ENCODE measurements at places on chromosomes 13 and 19. TPM values are rescaled to one million over a fixed set of nuclear protein-coding genes. Genes with fewer than 3 reads are reported as not detected.
A peak's percentile ranks its signal among the peaks of the same experiment; 100 is the strongest.

ZNF569 gene
- 15.7 TPM for polyA plus RNA-seq

COX6B2 gene
- 0.35 TPM for polyA plus RNA-seq

RFPL4A gene
- polyA plus RNA-seq, result not detected

TEX101 gene
- not detected for polyA plus RNA-seq

FUT6 gene
- 0.79 TPM for polyA plus RNA-seq

TRPM4 gene
- 20.0 TPM for polyA plus RNA-seq

NLRP12 gene
- 0.40 TPM for polyA plus RNA-seq

UBE2L5 gene
- 0.81 TPM for polyA plus RNA-seq

KASH5 gene
- not detected for polyA plus RNA-seq

HIF3A gene
- polyA plus RNA-seq, result 194 TPM

KIRREL2 gene
- polyA plus RNA-seq, result 2.3 TPM

CPB2 gene
- polyA plus RNA-seq, result 0.13 TPM

GPR18 gene
- polyA plus RNA-seq, result 0.32 TPM

- DNase-seq, result no peak
These were observed 2.5 kb downstream of the HDGFL2 start for GRCh38 chr19:4474514-4475022.

DNA sequence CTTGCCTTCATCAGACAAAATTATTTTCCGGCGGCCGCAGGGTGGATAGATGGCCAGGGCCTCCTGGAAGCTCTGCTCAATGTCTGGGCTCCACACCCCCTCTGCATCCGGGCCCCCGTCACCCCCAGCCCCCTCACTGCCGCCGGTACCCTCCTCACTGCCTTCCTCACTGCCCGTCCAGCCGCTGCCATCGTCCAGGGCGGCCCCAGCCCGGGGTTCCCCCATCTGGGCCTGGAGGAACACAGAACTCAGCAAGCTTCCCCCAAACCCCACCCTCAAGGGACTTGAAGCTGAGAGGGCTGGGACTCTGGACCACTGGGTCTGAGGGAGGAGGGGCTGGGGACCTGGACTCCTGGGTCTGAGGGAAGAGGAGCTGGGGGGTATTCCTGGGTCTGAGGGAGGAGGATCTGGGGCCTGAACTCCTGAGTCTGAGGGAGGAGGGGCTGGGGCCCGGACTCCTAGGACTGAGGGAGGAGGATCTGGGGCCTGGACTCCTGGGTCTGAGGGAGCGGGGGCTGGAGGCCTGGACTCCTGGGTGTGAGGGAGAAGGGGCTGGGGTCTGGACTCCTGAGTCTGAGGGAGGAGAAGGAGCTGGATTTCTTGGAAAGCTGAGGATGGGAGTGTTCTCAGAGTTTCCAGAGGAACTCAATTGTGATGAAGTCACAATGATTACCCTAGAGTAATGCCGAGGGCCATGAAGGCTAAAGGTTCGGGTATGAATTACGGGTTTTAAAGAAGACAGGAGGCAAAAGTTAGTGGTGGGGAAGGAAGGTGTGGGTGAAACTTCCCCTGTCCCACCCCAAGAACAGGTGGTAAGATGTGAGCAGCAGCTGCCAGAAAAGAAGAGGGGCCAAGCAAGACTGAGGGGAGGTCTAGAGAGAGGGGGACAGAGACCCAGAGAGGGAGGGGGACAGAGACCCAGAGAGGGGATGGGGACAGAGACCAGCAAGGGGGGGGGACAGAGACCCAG, 2.1 kb downstream of the TEAD2 start:
- no peak for DNase-seq

- no peak for DNase-seq
These were observed 815.9 kb downstream of the SLITRK6 start for GRCh38 chr13:84983321-84983720.

DNA sequence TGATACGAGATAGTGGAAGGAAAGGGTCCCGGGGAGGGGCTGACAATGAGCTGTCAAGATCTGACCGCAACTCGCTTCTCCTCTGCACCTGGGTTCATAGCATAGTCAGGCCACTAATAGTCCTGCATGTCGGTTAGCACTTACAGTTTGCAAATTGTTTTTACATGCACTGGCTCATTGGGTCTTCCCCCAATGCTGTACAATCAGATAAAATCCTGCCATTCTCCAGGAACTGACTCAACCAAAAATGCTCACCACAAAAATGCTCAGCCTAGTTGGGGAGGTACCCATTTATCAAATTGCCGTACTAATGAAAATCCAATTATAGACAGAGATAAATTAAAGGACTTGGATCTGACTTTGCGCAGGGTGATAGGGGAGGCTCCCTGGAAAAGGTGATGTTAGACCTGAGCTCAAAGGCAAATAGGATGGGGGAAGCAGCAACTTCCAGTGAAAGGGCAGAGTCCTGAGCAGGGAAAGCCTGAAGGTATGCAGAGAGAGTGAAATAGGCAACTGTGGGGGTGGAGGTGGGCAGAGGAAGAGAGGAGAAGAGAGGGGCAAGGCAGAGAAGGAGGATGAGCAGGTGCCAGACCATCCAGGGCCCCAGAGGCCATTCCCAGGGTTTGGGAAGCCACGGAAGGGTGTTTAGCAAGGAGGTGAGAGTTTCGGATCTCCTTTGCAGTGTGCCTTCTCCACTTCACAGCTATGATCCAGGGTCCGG, 326.1 kb upstream of the TSHZ3 start:
- DNase-seq, result no peak

DNA sequence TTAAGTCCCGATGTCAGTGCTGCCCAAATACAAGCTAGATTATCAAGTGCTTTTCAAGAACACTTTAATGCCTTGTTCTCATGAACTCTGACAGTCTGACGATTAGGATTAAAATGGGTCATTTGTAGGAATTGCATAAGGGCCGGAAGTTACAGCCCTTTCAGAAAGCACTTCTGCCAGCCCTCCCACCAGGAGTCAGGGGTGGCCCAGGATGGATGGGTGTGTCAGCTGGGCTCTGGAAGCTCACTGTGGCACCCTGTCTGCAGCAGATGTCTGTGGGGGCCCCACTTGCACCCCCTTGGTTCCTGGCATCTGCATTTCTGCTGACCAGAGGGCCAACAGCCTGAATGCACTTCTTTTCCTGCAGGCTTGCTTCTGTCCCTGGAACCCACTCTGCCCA, 712.7 kb downstream of the UQCRFS1 start:
- DNase-seq, result no peak

DNA sequence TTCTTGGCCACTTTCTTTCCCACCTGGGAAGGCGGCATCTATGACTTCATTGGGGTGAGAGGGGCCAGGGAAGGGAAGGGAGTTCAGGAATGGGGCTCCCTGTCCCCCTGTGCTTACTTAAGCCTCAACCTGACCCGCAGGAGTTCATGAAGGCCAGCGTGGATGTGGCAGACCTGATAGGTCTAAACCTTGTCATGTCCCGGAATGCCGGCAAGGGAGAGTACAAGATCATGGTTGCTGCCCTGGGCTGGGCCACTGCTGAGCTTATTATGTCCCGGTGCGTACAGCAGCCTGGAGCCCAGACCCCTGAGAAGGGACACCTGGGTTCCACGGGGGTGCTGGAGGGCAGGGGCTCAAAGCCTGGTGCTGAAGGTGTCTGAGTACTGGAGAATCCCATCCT, 1.1 kb downstream of the TMEM147 start:
- no peak for DNase-seq

DNA sequence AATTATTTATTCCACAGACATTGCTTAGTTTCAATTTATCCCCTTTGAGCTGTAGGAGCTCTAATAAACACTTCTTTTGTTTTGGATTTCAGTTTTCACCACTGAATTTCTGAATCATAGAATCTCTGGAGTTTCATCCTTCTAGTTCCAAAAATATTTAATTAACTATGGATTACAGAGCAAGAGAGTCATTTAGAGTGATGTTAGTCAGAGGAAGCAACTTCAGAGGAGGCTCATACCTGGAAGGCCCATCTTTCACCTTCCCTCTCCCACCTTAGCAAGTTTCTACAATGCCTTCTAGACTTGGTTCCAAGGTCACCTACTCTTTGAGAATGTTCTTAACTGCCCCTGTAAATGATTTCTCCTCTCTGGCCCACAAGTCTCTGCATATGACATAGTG, 353.2 kb downstream of the SPRY2 start:
- DNase-seq, result no peak

- DNase-seq, result no peak
These were observed 47.6 kb upstream of the MAP3K10 start for GRCh38 chr19:40143612-40144011.

GRCh38 chr13:59901191-59901590, 262.5 kb downstream of the DIAPH3 start:
- no peak for DNase-seq

GRCh38 chr13:44592216-44592847, 16.2 kb upstream of the TSC22D1 start:
- DNase-seq, result no peak

- no peak for DNase-seq
These were observed 574 bp downstream of the MKNK2 start for GRCh38 chr19:2050349-2050990.

DNA sequence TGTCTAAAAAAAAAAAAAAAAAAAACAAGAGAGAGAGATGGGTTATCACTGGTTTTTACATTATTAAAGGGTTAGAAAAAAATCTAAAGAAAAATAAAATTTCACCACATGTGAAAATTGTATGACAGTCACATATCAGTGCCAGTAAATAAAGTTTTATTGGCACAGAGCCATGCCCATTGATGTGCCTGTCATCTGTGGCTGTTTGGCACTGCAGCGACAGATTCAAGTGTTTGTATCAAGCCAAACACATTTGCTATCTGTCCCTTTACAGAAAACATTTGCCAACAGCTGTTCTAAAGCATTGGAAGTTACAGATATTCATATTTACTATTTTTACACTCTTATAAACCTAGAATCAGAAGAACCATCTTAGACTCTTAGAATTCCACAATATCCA, 16.3 kb downstream of the FCHO1 start:
- DNase-seq, result no peak

DNA sequence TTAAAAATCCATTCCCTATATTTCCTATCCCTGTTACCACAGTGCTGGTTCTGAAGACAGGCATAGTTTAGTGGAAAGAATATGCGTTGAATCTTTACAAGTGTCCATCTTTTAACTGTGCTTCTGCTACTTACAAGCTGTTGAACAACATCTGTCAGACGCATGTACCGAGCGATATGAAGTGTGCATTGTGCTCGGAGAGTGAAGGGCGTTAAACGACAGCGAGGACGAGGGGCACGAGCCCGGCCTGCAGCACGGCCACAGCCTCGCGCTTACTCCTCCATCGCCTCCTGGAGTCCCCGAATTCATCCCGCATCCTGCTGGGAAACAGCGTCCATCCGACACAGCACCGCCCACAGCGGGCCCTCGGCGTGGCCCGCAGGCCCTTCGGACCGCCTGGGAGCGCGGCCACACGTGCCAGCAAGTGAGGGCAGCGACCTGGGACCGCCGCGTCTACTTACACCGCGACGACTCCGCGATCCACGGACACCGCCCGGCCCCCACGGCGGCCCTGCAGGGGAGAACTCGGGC, 514 bp downstream of the PCID2 start:
- DNase-seq, result no peak

DNA sequence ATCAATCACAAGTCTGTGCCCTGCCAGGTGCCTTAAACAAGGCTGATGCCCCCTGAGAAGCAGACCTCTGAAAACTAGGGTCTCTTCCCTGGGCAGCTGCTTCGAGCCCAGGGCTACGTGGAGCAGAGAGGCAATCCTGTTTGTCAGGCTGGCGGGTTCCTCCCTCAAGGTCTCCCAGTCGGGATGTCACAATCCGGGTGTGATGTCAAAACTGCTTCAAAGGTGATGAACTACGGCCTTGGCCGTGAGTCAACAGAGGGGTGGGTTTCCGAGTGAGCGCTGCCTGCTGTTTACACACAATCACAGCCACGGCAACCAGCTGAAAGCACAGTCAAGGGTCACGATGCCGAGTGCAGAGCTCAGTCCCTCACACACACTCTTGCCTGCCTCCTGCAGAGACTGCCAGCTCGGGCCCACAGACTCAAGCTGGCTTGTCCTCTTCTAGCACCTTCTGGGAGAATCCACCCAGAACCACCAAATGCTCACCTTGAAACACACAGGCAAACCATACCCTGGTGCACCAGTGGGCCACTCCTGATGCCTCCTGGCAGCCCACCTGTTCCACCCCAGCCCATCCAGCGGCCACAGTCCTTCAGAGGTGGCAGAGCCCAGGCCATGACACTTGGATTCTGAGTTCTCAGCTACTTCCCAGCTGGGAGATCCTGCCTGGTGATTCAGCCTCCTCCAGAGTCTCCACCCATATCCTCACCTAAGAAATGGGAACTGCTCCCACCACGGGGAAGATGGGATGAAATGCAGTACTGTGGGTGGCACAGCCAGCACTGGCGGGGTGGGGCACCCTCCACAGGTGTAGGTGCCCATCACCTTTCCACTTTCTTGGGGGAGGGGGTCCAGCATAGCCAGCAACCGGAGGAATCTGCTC, 6.8 kb downstream of the ELL start:
- peak; percentile 71 for DNase-seq

DNA sequence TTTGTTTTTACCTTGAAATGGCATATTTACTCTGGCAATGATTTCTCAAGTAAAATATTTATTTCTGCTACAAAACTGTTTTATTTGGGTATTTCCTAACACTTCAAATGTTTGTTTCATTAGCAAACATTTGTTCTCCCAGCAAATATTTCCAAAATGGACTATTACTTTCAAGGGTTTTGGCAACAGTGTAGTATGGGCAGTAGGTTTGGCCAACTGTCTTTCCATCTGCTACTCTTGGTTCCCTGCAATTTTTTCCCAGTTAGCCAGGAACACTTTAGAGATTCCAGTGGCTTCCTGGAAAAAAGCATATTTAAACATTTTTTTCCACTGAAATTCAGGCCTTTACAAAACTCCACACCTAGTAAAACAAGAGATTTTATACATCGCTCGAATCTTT, 466.6 kb downstream of the SLITRK6 start:
- no peak for DNase-seq

DNA sequence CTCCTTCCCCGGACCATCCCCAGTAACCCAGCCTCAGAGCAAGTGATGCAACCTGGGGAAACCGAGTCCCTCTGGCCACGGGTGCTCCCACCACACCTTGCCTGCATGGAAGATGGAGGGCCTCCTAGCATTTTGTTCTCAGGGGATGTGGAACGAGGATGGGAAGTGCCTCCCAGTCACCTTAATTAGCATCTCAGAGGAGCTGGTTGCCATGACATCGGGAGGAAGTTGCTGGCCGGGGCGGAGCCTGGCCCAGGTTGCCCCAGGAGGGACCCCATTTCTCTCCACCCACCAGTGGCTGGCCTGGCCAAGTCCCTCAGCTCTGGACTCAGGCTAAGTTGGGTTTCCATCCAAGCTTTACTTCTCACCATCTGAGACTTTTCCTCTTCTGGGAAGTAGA, 24.1 kb upstream of the PTPRS start:
- no peak for DNase-seq

DNA sequence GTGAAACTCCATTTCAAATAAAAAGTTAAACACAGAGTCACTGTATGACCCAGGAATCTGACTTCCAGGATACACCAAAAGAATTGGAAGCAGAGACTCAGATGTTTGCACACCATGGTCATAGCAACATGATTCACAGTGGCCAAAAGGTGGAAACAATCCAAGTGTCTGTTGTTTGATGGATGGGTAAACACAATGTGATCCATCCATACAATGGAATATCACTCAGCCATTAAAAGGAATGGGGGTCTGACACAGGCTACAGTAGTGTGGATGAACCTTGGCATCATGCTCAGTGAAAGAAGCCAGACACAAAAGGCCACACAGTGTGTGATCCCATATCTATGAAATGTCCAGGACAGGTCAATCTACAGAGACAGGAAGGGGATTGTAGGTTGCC, 174.3 kb downstream of the PTPRS start:
- no peak for DNase-seq

GRCh38 chr13:36979361-36980050, 19.6 kb downstream of the ALG5 start:
- no peak for DNase-seq
